ENCODE measurements at places on chromosomes 13 and 19.

DNA sequence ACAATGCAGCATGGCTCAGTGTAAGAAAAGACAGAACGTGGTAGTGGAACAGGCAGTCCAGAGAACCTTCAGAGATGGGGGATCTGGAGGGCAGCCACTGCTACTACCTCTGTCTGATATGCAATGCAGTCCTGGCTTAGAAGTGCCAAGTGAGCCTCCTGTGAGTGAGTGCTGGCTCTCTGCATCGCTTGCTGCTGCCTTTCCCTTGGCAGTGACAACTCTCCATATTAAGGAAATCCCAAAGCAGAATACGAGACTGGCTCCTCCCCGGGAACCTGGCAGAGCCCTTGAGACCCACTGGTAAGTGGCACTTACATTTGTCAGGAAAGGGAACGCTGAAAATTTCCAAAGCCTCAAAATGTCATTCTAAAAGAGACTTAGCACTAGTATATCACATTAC, 7.5 kb downstream of the DOCK9 start:
- no peak for DNase-seq

DNA sequence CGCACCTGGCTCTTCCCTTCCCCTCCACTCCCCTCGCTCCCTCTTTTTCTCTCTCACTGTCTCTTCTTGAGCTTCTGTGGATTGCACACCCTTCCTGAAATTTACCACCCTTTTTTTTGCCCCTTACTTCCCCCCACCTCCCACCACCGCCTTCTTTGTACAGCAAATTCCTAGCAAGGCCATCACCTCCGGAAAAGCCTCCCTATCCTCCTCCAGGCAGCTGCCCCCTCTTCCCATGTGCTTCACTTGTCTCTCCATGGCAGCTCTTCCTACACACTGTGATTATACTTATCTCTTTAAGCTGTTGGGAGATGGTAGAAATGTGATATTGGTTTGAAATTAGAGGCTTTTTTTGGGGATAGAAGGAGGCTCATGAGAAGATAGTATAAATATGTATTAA, 28.3 kb upstream of the KCTD4 start:
- peak; percentile 39 for DNase-seq

DNA sequence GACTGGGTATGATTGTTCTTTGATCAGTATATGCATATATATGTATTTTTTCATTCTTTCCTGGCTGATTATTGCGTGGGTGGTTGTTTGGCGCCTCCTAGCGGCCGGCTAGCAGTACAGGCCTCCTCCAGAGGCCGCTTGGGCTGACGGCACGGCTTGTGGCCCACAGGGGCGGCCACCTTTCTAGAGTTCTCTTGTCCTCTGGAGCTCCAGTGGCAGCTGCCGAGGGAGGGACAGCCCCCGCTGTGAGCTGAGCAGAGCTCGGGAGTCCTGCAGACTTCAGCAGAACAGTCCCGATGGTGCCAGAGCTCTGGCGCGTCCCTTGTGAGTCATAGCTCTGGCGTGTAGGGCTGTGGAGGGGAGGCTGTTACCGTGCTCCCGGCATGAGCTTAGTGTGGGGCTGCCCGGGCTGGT, 22.5 kb upstream of the ZNF429 start:
- DNase-seq, result peak; percentile 51

DNA sequence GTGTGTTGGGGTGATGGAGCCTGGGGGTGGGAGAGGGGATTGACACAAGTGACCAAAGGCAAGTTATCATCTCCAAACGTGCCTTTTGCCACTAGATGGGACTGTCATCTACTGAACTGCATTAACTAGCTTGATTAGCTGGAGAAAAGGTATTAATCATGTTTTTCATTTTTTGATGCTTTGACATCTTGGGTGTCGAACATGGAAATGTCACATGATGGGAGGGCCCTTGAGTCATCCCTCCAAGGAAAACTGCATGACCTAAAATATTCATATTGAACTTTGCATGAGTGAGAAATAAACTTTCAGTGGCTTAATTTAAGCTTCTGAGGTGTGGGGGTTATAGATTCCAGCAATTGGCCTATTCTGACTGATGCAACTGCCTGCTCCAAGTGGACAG, 73.3 kb downstream of the ALOX5AP start:
- DNase-seq, result no peak

GRCh38 chr19:28667348-28667977, 545.5 kb downstream of the UQCRFS1 start:
- DNase-seq, result no peak

GRCh38 chr19:21117041-21117907, 24.6 kb upstream of the ZNF431 start:
- DNase-seq, result no peak

DNA sequence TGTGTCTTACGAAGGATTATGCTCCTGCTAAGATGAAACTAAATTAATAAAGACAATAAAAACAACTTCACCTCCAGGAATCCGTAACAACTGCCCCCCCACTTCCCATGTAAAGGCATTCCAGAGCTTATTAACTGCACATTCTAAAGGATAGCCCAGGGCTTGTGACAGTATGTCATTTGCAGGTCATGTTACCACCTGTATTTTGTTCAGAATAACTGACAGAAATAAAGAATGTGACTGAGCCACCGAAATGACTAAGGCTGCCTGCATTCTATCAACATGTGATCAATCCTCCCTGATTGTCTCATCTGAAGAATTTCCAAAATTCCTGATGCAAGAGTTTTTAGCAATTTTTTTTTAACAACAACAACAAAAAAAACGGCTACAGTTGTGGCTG, 117.2 kb downstream of the MIPEP start:
- DNase-seq, result no peak

DNA sequence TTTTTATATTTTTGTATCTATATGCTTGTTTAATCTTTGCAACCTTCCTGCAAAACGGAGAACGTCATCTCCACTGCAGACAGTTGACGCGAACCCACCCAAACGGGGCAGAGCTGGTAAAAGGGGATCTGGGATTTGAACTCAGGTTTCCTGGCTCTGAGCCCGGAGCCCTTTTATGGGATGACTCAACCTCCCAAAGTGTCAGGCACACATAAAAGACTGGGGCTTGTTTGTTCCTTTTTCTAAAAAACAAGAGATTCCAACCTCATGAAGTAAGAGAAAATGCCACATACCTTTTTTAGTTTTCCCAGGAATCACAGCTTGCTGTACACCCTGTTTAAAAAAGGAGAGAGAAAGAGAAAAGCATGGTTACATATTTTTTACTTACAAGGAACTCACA, 78.9 kb downstream of the GADD45B start:
- no peak for DNase-seq

DNA sequence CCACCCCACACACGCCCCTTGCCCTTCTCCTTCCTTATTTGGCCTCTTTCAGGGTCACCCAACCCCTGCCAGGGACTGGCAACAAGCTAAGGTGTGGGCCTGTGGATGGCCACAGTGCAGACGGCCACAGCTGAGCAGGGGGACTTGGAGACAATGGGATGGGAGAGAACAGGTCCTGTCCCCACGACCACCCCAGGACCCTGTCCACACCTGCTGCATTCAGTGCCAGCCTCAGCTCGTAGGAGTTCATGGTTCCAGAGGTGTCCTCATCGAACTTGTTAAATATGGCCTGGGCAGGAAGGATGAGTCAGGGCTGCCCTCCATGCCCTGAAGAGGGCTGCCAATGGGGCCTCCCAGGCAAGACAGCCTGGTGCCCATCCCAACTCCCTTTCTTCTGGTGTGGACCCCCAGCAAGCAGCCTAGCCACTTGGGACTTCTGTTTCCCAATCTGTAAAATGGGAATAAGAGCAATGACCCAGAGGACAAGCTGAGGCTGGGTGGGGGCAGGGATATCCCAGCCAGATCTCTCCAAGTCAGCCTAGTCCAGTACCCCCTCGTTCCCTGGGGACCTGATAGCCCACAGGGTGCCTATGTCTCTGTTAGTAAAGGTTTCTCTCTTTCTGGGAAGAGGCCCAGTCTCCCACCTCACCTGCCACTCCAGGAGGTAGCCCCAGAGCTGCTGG, 10.6 kb downstream of the CAPN12 start:
- no peak for DNase-seq

DNA sequence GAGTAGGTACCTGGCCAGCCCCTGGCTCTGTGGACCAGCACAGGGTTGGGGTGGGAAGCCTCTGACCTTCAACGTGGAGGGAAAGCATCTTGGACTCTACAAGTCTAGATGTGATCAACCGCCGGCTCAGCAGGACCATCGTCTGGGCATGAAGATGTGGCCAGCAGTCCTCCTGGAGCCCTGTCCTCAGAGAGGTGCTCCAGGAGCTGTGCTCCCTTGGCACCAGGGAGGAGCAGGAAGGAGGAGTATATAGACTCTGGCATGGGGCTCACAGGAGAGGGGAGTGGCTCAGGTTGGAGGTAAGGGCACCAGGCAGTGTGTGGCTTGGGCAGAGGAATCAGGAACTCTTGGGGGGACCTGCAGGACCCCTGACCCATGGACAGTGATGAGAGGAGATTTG, 18.3 kb upstream of the ISYNA1 start:
- DNase-seq, result no peak

DNA sequence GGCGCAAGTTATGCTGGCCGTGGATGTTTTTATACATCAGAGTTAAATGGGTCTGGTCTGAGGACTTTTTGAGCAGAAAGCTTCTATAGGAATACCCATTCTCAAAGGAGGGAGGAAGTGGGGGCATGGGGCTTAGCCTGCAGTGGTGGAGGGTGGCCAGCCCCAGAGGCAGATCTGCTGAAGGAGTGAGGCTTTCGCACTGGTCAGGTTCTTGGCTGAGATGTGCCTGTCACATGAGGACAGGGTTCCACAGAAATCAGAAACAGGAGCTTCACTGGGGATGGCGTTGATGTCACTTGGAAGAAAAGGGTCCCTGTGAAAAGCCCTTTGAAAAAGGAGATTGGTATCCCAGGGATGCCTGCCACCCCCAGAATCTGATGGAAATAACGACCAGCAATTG, 100.7 kb upstream of the MCF2L start:
- DNase-seq, result no peak

DNA sequence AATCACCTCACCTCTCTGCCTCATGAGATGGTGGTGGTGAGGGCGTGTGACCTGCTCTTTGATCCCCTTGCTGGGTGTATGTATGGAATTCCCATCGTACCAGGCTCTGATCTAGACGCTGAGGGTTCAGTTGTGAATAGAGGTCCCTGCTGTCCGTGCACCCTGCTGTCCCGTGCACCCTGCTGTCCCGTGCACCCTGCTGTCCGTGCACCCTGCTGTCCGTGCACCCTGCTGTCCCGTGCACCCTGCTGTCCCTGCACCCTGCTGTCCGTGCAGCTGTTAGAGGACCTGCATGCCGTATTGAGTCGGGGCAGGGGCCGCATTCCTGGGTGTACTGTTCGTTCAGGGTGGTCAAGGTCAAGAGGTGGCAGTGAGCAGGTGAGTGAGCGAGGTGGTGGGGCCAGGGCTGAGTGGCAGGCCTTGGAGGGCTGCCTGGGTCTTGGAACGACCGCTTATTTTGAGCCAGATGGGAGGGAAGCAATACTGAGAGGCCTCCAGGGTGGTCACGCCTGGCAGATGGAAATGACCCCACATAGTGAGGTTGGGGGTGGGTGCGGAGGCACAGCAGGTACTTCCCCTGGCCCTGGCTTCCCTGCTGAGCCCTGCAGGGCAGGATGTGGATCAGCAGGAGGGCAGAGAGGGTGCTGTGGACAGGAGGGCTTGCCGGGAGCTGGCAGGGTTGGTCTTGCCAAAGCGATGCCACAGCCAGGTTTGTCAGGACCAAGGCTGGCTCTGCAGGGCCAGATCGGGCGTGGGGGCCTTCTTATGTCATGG, 4.6 kb upstream of the EPN1 start:
- peak; percentile 35 for DNase-seq

- DNase-seq, result peak; percentile 34
Measured at GRCh38 chr13:30128095-30128494, 179.3 kb downstream of the KATNAL1 start.

GRCh38 chr13:40812102-40812501, 22.7 kb downstream of the SLC25A15 start:
- DNase-seq, result no peak

- DNase-seq, result no peak
Measured at GRCh38 chr19:48396016-48396823, 2.8 kb downstream of the GRIN2D start.

- no peak for DNase-seq
Measured at GRCh38 chr19:38946229-38947010, 15.7 kb downstream of the MRPS12 start.

DNA sequence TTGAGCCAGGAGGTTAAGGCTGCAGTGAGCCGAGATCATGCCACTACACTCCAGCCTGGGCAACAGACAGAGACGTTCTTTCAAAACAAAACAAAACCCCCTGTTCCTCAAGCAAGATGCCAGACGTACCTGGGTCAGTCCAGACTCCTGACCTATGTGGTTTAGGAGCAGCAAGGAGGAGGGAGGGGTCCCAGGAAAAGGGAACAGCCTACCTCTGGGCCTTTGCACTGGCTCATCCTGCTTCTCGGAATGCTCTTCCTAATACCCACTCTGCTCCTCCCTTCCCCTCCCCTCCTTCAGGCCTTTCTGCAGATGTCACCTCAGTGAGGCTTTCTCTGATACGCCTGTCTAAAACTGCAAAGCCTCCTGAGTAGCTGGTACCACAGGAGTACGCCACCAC, 9.5 kb downstream of the RINL start:
- DNase-seq, result no peak

GRCh38 chr13:92719868-92720267, 506.7 kb upstream of the GPC6 start:
- no peak for DNase-seq

DNA sequence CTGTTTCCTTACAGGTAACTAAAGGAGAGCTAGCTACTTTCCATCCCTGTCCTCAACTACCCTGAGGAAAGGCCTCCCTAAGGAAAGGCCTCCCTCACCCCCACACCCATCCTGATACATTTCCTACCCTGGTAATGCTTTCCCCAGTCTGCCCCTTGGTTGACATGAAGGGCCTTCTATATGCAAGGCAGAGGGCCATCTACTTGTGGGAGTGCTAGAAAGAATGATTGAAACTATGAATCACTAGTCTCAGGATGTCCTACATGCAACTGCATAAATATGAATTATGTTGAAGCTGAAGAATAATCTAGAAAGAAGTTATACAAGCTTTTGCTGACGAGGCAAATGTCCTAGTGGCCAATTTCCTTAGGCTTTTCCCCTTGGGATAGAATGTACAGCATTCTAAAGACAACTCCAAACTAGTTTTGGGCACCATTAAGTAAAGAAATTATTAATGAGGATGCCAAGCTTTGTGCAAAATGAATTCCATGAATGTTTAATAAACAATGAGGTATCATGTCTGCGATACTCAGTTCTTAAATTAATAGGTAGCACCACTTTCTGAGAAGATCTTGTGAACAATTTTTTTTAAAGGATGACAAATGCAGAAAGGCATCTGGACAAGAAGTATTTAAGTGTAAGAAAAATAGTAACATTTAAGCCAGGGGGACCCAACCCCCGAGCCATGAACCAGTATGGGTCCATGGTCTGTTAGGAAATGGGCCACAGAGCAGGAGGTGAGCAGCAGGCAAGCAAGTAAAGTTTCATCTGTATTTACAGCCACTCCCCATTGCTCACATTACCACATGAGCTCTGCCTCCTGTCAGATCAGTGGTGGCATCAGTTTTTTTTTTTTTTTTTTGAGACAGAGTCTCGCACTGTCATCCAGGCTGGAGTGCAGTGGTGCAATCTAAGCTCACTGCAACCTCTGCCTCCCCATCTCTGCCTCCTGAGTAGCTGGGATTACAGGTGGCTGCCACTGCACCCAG, 223.0 kb downstream of the LHFPL6 start:
- DNase-seq, result peak; percentile 23

- DNase-seq, result no peak
Measured at GRCh38 chr13:98619556-98619955, 42.6 kb upstream of the STK24 start.

- no peak for DNase-seq
Measured at GRCh38 chr19:2271234-2272103, 10.5 kb downstream of the PEAK3 start.

- no peak for DNase-seq
Measured at GRCh38 chr13:26752671-26753070, 7.9 kb downstream of the GPR12 start.

All from erythroblast (primary cell).